Subcutaneous adipose tissue (tissue), 4 donors: ENCODE measurements at places on chromosomes 12 and 14. TPM values are rescaled to one million over a fixed set of nuclear protein-coding genes. Genes with fewer than 3 reads are reported as not detected.

The ASCL1 gene
- not detected for total RNA-seq

The TAPBPL gene
- 26.3 TPM for total RNA-seq

The FOXN4 gene
- total RNA-seq, result not detected

The RHEBL1 gene
- total RNA-seq, result 0.88 TPM

The TAS2R43 gene
- 5.5 TPM for total RNA-seq

The HOXC6 gene
- 2.5 TPM for total RNA-seq

The NTS gene
- total RNA-seq, result not detected

The CFAP73 gene
- not detected for total RNA-seq

The GYS2 gene
- total RNA-seq, result 7.3 TPM

The GARIN6 gene
- total RNA-seq, result not detected

The HCAR2 gene
- total RNA-seq, result 12.1 TPM

The ATL1 gene
- total RNA-seq, result 5.3 TPM

The CLMN gene
- 23.3 TPM for total RNA-seq

The IFNG gene
- not detected for total RNA-seq

The CLEC2B gene
- total RNA-seq, result 47.8 TPM

The MLXIP gene
- total RNA-seq, result 22.7 TPM

The FAM90A1 gene
- 0.33 TPM for total RNA-seq

The ITGA7 gene
- total RNA-seq, result 518 TPM

The SLCO1B3 gene
- total RNA-seq, result not detected

The KLRD1 gene
- total RNA-seq, result 1.6 TPM

The SERPINA10 gene
- not detected for total RNA-seq

The FMNL3 gene
- total RNA-seq, result 9.9 TPM

The KRT82 gene
- not detected for total RNA-seq

The TMTC1 gene
- 153 TPM for total RNA-seq

The MMP19 gene
- total RNA-seq, result 22.2 TPM

The STXBP6 gene
- 5.4 TPM for total RNA-seq

The FOXA1 gene
- not detected for total RNA-seq
